ENCODE measurements at places on chromosomes 3 and 15.
A peak's percentile ranks its signal among the peaks of the same experiment; 100 is the strongest.

- no peak for DNase-seq
Observed at GRCh38 chr3:49867871-49868321, 1.8 kb downstream of the CAMKV start.

- no peak for DNase-seq
Observed at GRCh38 chr3:182501856-182502255, 291.4 kb upstream of the ATP11B start.

DNA sequence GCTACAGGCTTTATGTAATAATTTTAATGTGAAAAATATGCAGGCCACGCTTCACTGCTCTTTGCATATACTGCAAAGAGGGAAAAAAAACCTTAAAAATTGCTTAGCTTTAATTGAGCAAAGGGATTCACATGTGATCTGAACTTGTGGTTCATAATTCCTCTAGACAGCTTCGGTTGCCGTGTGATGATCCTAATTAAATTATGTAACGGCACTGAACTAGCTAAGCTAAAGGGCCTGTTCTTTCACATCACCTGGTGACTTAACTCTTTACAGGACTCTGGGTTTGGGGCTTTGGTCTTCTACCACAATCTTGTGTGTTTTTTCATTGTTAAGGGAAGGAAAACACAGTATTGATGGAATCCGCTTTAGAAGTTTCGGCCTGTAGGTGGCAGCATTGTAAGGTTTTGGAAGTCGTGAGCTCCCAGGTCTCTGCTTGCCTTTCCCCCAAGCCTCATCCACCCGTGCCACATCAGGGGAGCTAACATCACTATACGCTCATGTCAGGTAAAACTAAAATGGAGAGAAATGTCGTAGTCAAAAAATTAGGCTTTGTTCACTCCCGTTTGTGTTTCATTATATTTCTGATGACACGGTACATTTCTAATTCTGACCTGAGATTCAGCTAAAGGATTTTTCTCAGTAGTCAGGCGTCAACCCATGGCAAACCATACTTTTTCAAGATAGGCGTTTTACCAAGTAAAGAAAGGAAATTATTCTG, 205.6 kb upstream of the DPH6 start:
- peak; percentile 22 for DNase-seq

DNA sequence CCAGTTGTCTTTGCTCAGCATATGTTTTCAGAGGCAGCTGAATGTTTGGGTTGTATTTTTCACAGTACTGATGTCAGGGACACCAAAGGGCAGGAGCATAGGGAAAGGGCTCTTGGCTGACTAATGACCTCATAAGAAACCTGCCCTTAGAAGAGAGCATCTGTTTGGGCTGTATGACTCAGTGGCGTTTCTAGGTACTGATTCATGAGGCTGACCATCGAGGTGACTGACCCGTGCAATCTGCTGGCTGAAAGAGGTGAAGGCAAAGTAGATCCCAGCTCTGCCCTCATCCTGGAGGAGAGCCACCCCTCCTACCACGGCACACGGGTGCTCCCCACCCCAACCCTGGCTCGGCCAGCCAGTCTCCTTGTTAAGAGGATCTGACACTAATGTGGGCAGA, 8.3 kb downstream of the LMCD1 start:
- no peak for DNase-seq

DNA sequence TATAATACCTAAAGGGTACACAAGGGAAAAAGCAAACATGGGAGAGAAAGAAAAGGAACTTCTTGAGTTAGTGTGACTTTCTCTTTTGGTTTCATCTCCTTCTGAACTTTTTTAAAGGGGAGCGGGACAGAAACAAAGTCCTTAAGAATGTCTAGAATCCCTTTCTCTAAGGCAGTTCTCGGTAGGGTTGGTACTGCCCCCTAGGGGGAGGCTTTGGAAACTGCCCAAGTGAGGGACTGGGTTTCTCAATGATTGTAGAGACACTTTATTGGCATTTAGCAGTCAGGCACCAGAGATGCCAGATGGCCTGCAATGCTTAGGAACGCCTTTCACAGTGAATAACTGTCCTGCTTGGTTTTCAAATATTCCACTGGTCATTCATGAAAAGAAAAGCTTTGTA, 172.7 kb downstream of the WDR72 start:
- peak; percentile 17 for DNase-seq

DNA sequence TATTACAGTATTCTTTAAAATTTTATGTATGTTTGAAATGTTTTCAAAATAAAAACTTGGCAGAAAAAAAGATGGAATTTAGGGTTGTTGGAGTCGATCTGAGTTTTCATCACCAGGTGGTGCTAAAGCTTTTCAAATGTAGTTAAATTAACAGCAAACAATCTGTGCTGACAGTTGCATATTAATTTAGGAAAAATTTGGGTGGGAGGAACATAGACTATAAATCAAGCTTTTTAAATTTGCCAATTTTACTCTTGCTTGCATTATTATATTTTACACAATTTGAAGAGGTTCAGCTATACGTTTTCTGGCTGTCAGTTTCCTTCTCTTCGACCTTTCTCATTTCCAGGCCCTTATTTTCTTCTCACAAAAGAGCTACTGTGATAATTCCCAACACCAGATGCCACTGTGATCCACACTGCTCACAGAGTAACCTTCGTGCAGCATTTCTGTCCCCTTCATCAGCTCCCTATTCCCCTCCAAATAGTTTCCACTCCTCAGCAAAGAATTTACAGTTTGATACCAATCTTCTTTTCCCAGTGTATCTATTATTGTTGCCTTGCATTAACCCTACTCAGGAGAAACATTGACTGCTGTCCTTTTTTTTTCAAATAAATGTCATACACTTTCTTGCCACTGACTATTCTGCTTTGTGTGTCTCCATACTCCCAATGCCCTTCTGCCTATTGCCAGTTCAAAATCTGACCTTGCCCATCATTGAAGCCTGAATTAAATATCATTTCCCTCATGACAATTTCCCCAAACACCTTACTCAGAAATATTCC, 53.4 kb upstream of the EIF5A2 start:
- DNase-seq = no peak

DNA sequence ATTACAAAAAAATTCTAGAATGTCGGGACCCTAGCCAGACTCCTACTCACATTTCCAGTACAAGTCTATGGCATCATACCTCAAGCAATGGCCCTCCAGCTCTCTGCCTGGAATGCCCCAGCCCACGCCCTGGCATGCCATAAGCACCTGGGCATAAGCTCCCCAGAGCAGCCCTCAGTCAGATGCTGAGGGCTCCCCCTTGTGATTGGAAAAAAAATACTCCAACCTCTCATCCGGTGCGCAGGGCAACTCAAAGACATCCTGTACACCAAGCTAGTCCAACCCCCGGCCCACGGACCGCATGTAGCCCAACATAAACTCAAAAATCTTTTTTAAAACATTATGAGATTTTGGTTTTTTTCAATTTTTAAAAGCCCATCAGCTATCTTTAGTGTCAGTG, 115.4 kb downstream of the NEK10 start:
- DNase-seq = peak; percentile 14

DNA sequence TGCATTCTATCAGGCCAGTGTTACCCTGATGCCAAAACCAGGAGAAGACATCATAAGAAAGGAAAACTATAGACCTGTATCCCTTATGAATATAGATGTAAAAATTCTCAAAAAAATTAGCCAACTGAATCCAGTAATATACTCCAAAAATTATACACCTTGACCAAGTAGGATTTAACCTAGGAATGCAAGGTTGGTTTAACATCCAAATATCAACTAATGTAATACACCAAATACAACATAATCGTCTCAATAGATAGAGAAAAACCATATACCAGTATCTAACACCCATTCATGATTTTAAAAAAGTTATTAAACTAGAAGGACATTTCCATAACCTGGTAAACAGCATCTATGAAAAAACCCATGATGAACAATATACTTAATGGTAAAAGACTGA, 56.5 kb upstream of the SELENOK start:
- no peak for DNase-seq

GRCh38 chr3:66642019-66642418, 141.2 kb upstream of the LRIG1 start:
- no peak for DNase-seq

DNA sequence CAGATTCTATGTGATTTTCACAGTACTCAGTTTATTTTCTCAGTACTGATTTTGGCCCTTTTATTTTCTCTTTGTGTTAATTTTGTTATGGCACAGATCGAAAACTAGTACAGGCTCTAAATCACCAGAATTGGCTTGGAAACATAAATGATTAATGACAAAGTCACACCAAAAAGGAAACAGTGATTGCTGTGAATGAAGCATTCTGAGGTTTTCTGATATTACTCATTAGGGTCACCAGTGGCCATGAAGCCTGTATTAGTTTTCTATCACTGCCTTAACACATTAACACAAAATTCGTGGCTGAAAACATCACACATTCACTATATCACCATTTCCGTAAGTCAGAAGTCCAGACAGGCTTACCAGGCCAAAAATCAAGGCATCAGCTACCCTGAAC, 343.0 kb upstream of the THRB start:
- DNase-seq = no peak

DNA sequence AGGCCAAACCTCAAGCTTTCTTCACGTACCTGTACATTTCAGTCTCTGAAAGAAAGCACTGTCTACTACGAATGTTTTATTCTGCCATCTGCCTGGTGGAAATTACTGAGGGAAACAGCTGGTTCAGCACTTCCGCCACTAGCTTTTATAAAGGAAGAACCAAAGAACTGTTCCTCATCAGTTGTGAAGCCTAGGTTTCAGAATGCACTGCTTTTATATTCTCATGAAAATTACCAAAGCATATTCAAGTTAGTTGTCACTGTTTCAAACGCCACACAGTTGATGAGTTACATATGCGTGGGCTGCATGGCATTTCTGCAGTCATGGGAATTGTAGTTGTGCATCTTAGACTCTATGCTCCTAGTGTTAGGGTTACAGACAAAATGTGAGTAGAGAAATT, 21.5 kb upstream of the ZBTB38 start:
- no peak for DNase-seq

- no peak for DNase-seq
Observed at GRCh38 chr3:136247855-136248590, 2.1 kb upstream of the PCCB start.

GRCh38 chr3:52685285-52685708, 416 bp downstream of the PBRM1 start:
- DNase-seq = peak; percentile 87

- no peak for DNase-seq
Observed at GRCh38 chr3:109803274-109803673, 465.9 kb upstream of the DPPA4 start.

DNA sequence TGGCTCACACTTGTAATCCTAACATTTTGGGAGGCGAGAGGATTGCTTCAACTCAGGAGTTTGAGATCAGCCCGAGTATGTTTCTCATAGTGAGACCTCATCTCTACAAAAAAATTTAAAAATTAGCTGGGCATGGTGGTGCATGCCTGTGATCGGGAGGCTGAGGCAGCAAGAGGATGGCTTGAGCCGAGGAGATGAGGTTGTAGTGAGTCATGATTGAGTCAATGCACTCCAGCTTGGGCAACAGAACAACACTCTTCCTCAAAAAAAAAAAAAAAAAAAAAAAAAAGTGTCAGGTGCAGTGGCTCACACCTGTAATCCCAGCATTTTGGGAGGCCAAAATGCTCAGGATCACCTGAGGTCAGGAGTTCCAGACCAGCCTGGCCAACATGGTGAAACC, 2.4 kb downstream of the RPL39L start:
- no peak for DNase-seq

- DNase-seq = no peak
Observed at GRCh38 chr3:110859336-110859735, 212.3 kb upstream of the NECTIN3 start.

DNA sequence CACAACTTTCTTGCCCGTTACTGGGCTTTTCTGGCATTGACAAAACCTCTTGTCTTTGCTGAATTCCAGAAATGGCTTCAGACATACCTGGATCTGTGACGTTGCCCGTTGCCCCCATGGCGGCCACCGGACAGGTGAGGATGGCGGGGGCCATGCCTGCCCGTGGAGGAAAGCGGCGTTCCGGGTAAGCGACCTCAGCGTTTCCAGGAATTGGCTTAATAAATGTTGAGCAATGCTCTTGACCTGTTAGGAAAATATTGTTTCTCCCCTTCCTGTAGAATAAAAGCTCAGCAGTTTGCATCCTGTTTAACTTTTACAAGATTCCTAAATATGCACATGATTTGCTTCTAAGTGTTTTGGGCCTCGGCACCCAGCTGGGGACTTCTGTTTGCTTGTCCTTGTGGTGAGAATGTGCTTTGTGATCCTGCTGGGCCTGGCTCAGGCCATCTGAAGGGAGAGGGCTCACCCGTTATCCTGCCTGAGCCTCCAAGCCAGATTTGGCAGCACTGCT, 46.7 kb downstream of the ARNT2 start:
- no peak for DNase-seq

DNA sequence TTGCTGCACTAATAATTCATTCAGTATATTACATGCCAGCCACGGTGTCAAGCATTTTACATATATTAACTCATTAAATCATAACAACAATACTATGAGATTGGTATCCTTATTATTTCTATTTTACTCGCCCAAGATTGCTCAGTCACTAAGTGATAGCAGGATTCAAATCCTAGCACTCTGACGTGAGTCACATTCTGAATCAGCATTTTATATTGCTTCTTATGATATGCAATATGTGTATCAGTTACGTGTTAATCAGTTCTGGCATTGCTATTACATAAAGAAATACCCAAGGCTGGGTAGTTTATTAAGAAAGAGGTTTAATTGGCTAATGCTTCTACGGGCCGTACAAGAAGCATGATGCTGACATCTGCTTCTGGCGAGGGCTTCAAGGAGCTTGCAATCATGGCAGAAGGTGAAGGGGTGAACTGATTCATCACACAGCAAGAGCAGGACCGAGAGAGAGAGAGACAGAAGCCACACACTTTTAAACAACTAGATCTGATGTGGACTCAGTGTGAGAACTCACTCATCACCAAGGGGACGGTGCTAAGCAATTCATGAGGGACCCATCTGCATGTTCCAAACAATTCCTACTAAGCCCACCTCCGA, 166.5 kb upstream of the TMCO5A start:
- DNase-seq = no peak

DNA sequence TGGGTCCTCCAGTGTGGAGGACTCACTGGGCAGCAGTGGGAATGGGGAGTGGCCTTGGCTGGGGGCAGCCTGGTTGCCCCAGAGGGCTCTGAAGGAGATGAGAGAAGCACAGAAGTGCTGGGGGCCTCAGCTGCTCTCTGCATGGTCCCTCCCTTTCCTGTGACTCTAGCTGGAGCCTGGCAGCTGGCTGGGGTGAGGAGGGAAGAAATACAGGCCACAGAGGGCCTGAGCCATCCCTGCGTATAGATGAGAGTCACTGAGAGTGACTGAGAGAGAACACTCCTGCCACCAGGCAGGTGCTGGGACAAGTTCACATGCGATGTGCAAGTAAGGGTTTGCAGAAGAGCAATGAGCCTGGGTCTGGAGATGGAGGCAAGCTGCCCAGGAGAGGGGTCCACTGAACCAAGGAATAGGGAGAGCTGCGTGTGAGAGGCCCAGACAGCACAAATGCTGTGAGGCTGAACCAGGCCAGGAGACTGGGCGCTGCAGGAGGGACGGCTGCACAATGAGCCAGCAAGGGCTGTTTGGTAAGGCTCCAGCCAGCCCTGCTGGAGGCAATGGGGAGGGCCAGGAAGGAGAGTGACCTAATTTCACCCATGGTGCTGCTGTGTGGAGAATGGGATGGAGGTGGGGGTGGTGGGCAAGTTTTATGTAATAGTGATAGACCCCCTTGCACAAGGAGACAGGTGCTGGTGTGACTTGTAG, 87.2 kb downstream of the CLSTN2 start:
- DNase-seq = no peak
